ENCODE measurements at places on chromosomes 7 and 10.

DNA sequence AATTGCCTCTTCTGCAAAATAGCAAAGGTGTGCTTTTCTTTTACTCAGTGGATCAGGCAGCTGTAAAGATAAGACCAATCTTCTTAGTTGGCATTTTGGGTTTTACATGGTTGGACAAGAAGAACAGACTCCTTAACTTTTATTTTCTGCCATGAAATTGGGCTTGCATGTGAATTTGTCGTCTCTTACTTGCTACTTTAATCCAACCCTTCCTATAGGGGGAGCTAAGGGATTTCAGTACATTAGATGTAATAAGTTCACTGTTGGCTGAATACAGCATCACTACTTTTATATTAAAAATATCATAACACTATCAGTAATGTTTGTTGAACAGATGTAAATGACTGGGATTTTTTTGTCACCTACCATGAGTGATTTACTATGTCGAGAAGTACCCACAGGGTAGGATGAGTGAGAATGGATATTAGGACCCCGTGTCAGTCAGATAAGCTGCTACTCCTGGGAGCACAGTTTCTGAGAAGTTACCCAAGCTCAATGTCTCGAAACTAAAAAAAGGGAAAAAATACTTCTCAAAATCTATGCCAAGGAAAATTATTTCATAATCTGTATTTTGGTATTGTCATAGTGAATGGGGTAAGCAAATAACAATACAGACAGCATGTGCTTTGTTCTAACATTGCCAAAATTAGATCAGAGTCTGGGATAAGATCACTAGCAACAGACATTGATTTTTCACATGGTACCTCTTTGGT lies 127.4 kb upstream of the AGR3 start:
- no peak for DNase-seq

DNA sequence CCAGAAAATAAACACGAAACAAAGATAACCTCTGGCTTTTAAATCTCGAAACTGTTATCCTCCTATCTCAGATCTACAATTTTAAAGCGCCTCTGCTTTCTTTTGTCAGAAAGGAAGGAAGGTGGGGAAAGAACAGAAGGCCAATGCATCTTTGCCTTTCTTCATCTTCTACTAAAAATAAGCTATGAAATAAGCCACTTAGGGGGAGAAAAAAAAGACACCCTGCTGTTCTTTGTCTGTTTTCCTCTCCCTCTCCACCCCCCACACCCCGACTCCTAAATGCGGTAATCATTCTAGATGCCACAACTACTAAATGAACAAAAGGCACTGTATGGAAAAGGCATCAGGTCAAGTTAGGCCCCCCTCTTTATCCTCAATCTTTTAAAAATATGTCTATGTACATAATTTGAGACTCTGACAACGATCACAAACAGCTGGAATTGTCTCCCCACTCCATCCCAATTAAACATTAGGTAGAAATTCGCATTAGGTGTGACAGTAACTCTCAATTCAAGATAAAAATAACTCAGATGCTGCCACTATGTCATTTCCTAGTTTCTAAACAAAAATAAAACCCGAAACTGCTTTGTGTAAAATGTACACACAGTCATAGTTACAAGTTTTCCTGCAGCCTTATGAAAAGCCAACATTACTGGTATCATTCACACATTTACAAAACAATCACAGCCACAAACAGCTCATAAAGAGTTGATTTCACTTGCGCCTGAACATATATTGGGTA lies 2.4 kb downstream of the UBE2H start:
- DNase-seq: peak; percentile 49

DNA sequence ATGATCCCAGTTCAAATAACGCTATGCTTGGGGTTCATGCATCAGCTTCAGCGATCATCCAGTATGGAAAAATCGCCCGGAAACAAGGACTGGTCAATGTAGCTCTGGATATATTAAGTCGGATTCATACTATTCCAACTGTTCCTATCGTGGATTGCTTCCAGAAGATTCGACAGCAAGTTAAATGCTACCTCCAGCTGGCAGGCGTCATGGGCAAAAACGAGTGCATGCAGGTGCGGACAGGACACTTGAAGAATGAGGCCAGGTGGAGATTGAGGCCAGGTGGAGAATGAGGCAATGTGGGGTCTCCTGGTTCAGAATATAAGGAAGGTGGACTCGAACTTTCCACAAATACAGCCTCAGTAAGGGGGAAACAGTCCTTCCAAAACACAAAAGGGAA lies 105.8 kb downstream of the TRRAP start:
- no peak for DNase-seq

GRCh38 chr7:12927635-12928434 lies 240.4 kb downstream of the ARL4A start:
- no peak for DNase-seq

DNA sequence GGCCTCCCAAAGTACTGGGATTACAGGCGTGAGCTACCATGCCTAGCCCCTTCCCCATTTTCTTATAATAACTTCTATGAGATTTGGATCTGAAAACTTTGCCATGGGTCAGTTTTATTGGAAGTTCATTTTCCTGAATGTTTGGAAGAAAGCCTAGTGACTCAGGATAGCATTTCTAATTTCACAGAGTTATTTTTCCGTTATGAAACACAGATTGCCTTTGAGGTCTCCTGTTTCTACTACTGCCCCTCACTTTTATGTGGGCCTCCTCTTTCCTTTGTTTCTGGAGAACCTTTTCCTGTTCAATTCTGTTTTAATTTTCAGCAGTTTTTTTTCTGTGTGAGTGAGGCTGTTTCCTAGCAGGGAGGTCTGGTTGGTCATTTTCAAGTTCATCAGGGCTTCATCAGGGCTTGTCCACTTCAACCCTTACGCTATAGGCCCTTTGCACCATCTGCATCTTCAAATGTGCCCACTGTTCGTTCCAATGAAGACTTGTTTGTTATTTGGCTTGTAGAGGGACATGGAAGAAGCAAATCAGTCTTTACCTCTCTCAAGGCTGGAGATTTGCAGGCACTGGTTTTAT lies 58.7 kb downstream of the BMPR1A start:
- no peak for DNase-seq

- DNase-seq: no peak
Observed at GRCh38 chr10:9035355-9035754, 980.9 kb downstream of the GATA3 start.

DNA sequence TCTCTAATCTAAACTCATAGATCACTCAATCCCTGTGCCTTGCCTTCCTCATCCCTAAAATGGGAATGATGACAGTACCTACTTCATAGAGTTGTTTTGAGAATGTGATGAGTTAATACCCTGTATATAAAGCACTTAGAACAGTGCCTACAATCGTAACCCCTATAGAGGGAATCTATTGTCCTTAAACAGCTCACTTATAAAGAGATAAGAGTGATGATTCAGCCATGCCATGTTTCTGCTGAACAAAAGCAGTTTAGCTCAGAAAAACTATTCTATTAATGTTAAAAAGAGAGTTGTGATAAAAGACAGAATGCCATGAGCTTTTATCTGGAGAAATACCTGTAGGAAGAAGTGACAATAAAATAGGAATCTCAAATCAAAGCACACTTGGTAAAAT lies 63.6 kb downstream of the CUBN start:
- DNase-seq: no peak

GRCh38 chr10:4704034-4704545 lies 121.9 kb upstream of the AKR1E2 start:
- peak; percentile 92 for DNase-seq

GRCh38 chr10:1553951-1554350 lies 183.4 kb downstream of the ADARB2 start:
- DNase-seq: no peak

GRCh38 chr7:43570688-43571365 lies 12.1 kb upstream of the STK17A start:
- DNase-seq: no peak

- DNase-seq: no peak
Observed at GRCh38 chr7:112021379-112022044, 184.7 kb downstream of the DOCK4 start.

DNA sequence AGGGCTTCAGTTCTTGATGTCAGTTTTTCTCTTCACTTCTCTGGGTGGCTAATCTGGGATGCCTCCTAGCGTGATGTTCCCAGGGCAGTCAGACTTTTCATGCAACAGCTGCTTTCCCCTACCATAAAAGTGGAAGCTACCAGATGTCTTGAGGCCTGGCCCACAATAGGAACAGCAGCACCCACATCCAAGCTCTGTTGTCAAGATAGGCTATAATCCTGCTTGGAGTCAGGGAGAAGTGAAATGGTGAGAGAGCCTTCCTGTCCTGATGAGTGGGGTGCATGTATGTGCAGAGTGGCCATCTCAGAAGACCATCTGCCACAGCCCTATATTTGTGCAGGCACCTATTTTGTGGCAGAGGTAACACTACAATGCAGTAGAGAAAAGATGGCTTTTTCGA lies 108.0 kb downstream of the HTR5A start:
- no peak for DNase-seq

- no peak for DNase-seq
Observed at GRCh38 chr7:81626008-81626407, 143.8 kb downstream of the HGF start.

GRCh38 chr10:130049987-130050386 lies 60.6 kb downstream of the C10orf143 start:
- DNase-seq: no peak

DNA sequence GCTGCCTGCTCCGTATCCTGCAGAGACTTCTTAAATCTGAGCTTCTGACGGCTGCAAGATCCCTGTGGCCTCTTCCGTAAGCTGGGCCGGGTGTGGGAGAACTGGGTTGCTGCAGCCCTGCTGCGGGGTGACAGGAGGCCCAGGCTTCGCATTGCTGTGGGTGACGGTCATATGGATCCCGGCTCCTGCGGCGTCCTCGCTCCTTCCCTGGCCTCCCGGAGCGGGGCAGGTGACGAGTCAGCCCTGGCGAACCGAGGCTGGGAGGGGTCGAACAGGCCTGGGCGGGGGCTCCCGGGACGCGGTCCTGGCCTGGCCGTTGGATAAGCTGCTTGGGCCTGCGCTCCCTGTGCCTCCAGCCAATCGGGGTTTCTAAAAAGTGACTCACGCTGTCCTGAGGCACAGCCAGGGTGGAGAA lies 7.8 kb upstream of the UBE2D1 start:
- DNase-seq: peak; percentile 41

DNA sequence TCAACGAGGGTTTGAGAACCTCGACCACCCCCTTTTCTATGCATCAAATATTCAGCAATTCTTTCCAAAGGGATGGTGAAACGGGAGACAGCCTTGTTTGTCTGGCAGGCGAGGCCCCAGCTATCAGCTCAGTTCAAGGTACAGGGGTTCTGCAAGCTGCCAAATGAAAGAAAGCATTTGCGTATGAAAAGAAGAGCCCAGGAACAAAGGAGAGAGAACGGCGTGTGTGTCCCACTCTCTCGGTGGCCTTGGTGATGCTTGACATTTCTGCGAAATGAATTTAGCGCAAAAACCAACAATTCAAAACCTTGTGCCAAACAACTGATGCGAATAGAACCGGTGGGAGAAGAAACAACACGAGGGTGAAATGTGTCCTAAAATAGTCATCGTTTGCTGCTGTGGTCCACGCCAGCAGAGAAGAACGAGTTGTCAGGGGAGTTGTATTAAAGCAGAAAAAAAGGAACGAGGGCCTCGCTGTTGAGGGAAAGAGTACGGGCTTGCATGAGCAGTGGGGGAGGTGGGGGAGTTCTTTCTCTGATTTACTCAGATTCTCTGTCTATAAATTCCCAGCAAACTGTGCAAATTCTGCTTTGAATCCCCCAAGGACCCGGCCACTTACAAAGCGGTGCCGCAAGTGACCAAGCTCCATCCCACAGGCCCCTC lies 97.7 kb downstream of the TMEM130 start:
- DNase-seq: peak; percentile 23

DNA sequence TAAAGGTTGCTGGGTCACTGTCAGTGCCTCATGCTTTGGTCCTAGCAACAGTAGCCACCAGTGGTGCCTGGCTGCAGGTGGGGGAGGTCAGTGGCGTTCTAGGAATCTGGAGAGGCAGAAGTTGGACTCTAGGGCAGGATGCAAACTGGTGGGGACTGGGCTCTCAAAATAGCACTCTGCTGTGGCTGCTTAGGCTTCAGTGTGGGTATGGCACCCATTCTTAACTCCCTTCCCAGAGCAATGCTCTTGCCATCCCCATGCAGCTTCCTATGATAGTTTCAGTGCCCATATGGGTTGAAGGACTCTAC lies 330.8 kb downstream of the PCDH15 start:
- no peak for DNase-seq

DNA sequence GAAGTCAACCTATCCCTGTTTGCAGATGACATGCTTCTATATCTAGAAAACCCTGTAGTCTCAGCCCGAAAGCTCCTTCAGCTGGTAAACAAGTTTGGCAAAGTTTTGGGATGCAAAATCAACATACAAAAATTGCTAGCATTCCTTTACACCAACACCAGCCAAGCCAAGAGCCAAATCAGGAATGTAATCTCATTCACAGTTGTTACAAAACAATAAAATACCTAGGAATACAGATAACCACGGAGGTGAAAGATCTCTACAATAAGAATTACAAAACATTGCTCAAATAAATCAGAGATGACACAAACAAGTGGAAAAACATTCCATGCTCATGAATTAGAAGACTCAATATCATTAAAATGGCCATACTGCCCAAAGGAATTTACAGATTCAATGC lies 50.4 kb upstream of the ZNF365 start:
- DNase-seq: peak; percentile 48

GRCh38 chr10:26486990-26487850 lies 49.1 kb downstream of the APBB1IP start:
- DNase-seq: peak; percentile 93

DNA sequence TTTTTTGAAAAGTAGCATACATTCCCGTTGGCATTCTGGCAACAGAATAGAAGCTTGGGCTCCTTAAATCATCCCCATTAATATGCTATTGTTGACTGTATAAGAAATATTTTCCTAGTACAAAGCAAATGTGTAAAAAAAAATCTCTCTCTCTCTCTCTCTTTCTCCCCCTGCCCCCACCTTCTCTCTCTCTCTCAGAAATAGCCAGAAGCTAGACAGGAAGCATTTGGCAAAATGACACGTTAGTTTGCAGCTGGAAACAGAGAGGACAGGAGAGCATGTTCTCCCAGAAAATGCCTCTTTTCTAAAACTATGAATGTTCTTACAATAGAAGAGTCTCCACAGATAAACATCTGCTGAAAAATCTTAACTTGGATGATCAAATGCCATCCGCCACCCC lies 59.6 kb upstream of the AKR1E2 start:
- no peak for DNase-seq

DNA sequence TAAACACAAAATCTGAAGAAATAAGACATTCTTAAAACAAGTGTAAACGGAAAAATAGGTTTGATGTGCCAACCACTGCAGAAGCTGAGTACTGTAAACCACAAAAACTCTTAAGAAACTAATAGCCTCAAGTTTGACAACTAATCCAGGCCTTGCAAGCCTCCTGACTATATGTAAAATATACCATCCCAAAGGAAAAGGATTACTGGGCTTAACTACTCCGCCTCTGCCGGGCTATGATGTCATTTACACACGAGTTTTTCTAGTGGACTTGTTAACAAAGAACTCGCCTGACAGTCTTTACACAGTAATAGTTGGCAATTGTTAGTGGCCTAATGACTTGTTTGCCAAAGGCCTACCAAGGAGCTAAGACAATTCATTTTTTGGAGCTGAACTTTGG lies 2.1 kb downstream of the KIF5B start:
- peak; percentile 72 for DNase-seq

GRCh38 chr7:42348631-42349030 lies 111.6 kb upstream of the GLI3 start:
- DNase-seq: no peak

All from astrocyte of the hippocampus (primary cell).